ENCODE measurements at places on chromosomes 5 and 9.

GRCh38 chr5:73892218-73892617, 266.2 kb downstream of the ARHGEF28 start:
- no peak for DNase-seq

- DNase-seq, result no peak
Measured at GRCh38 chr9:18947892-18948339, 85.1 kb downstream of the SAXO1 start.

DNA sequence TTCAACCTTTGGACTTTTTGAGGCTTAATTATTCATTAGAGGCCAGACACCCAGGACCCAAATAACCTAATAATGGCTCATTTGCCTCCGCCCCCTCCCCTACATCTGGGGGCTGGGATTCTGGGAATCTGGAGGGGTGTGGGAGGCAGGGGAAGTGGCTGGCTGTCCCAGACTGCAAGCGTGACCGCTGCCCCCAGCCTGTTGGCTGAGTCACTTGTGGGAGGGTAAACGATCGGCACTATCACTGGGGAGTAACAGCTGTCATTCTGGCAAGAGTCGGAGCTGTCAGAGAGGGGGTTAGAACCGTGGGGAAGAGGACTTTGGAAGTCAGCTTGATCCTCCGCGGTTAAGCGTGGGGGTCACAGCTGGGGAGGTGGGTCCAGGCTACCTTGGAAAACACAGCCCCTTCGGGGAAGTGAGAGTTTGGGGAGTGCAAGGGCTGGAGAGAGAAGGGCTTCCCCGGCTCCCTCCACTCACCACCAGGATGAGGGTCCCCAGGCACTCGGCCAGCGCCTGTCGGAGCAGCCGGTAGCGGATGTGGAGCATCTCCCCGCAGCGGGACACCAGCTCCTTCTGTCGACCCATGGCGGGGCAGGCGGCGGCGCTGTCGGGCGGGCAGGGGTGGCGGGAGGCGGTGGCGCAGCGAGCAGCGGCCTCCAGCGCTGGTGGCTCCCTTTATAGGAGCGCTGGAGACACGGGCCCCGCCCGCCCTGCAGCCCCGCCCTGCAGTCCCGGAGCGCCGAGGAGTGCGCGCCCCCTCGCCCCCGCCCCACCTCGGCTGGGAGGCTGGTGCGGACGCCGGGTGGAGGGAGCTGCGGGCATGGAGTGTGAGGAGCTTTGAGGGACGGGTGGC, at the start of gene AQP3:
Gene AQP3 (minus strand): TSS at position 648 of the 853 bp plus-strand sequence. CDS start 63 bp downstream, at position 585.
- DNase-seq, result no peak

GRCh38 chr5:165055476-165055875, 1550.1 kb downstream of the MAT2B start:
- DNase-seq, result no peak

- no peak for DNase-seq
Measured at GRCh38 chr9:126207256-126207655, 119.4 kb upstream of the MVB12B start.

DNA sequence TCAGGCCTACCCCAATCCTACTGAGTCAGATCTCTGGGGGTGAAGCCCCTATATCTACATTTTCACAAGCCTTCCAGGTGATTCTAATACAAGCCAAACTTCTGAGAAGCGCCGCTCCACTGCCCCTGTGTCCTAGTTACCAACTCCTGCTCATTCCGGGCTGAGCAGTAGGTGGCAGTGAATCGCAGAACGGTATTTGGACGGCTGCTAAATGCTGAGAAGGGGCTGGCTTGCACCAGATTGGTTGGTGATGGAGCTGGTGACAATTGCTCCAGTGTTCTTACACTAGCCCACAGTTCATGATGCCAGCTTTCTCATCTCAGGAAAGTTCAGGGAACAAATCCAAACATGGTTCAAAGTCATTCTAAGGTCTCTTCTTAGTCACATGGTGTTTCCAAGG, 31.1 kb upstream of the FGF1 start:
- no peak for DNase-seq
